A549 treated with CORT108297 at 1 μM for 4 hours (cell line): ENCODE measurements at places on chromosomes 1 and 21. TPM values are rescaled to one million over a fixed set of nuclear protein-coding genes. Genes with fewer than 3 reads are reported as not detected.

Gene IPO9
- 24.9 to 42.6 TPM (median 41.7 TPM) in 5 replicates for total RNA-seq

Gene TAS1R3
- 0.12 to 0.17 TPM (median 0.14 TPM) in 5 replicates for total RNA-seq

Gene DPT
- not detected in 5 replicates for total RNA-seq

Gene DMBX1
- total RNA-seq, result 0.68 to 1.3 TPM (median 1.2 TPM) in 5 replicates

Gene ZBTB21
- 4.5 to 6.3 TPM (median 5.6 TPM) in 5 replicates for total RNA-seq

Gene SH2D1B
- total RNA-seq, result 0.06 to 0.21 TPM (median 0.08 TPM) in 5 replicates

Gene S100B
- total RNA-seq, result not detected in 5 replicates

Gene KCNJ9
- 0.02 TPM in 1 of 5 replicates, not detected in the others for total RNA-seq

Gene FCN3
- not detected in 5 replicates for total RNA-seq

Gene SIM2
- 7.7 to 11.7 TPM (median 11.0 TPM) in 5 replicates for total RNA-seq

Gene GPR25
- total RNA-seq, result not detected in 5 replicates
